ENCODE measurements at places on chromosomes 6 and 20. TPM values are rescaled to one million over a fixed set of nuclear protein-coding genes. Genes with fewer than 3 reads are reported as not detected.

GRCh38 chr6:81308577-81309279, 443.8 kb downstream of the TENT5A start:
- DNase-seq: no peak

DNA sequence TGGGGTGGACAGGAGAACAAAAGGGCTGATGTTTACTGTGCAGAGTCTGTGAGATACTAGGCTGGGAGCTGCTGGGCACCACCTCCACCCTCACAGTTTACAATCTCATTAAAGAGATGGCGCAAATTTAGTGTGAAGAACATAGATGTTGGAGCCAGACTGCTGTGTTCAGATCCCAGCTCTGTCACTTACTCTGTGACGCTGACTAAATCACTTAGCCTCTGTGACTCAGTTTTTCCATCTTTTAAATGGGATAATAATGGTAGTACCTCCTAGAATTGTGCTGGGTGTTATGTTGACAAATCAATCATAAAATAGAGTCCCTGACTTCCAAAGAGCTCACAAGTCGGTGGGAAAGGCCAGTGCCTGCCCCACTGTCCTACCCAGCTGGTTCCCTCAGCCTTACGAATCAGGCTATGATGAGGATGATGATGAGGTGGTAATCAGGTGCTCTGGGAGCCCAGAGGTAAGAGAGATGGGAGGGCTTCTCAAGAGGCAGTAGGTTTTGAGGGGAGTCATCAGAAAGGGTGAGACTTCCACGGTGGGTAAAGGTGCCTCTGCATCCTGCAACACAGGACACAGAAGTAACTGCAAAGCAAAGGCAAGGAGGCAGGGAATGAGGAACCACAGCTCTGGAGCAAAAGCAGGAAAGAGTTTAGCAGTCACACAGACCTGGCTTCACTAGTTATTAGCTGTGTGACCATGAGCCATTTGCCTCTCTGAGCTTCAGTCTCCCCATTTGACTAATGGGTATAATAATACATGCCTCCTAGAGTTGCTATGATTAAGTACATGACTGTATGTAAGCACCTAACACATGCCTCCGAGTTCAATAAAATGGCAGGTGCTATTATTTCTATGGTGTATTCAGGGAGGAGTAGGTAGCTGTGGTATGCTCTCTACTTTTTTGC, 8.9 kb downstream of the FYN start:
- no peak for DNase-seq

GRCh38 chr6:30759575-30760239, 15.4 kb upstream of the IER3 start:
- no peak for DNase-seq

- DNase-seq: no peak
These were observed 348.9 kb downstream of the NRN1 start for GRCh38 chr6:5657684-5658430.

GRCh38 chr6:167674486-167674885, 152.2 kb upstream of the AFDN start:
- DNase-seq: no peak

Gene RPP21
- total RNA-seq: 27.9 TPM

DNA sequence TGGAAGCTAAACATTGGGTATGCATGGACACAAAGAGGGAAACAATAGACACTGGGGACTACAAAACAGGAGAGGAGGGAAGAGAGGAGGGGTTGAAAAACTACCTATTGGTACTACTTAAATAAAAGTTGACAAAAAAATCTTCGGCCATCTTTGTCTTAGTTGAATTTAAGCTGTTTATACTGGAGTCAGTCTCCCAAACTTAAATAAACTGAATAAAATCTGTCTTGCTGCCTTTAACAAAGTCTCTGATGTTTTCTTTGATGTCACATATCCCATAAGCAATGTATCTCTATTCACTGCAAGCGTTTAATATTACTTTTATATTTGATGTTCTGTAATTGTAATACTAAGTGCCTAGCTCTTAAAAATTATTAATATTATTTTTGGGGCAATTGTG, 409.2 kb upstream of the EPHA7 start:
- no peak for DNase-seq

- DNase-seq: no peak
These were observed 6.6 kb downstream of the CST8 start for GRCh38 chr20:23497536-23497935.

Gene BIRC7
- total RNA-seq: not detected

Gene AKAP12
- total RNA-seq: 140 TPM

- no peak for DNase-seq
These were observed 16.7 kb upstream of the PRDM1 start for GRCh38 chr6:106069478-106069877.

- no peak for DNase-seq
These were observed 88.5 kb downstream of the DTD1 start for GRCh38 chr20:18676396-18676795.

DNA sequence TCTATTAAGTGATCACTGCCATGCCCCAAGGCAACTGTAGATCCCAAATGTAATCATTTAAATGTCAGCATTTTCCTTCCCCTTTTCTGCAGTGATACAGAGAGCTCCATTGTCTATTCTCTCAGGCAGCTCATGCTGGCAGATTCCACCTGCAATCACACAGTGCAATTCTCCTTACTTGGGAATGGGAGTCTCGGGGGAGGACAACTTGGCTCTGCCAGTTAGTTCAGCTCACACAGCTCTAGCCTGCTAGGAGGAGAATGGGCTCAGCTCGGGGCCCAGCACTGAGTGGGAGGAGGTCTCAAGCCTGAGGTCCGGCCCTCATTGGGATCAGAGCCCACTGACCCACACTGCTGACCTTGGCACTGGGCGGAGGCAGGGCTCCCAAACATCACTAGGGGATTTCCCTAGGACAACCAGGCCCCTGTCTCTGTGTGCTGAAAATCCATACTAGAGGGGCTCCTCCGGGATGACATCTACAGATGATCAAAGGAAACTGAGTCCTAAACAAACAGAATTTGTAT, 109.2 kb upstream of the ASF1A start:
- no peak for DNase-seq

DNA sequence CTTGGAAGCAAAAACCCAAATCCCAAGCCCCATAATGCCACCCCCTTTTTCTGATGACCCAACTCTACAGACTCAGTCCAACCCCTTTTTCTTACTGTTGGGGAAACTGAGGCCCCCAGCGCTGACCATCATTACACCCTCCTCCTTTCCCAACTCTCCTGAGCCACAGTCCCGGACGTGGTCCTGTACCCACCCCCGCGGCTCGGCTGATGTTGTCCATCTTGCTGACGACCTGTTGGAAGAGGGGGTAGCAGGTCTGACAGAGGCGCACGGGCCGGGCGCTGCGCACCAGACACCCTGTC, 533 bp downstream of the OSTM1 start:
- DNase-seq: peak; percentile 87

DNA sequence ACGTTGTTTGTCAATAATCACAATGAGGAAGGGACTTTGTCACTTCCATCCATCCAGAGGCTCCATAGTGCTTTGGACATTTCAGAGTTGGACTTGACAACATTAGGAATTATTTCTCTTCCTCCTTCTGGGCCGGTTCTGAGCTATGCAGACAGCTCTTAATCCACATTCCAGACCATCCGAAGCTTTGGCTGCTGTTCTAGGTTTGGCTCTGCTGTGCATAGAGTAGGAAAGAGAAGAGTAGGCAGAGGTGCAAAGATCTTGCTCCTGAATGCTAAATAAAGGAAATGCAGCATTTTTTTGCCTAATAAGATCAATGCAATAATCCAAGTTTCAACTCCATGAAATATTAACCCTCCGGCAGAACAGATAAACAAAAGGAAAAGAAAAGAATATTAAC, 251.8 kb upstream of the PRND start:
- DNase-seq: no peak

- DNase-seq: no peak
These were observed 36.0 kb upstream of the MTRF1L start for GRCh38 chr6:153038378-153039057.
